ENCODE measurements at places on chromosomes 4 and X.

DNA sequence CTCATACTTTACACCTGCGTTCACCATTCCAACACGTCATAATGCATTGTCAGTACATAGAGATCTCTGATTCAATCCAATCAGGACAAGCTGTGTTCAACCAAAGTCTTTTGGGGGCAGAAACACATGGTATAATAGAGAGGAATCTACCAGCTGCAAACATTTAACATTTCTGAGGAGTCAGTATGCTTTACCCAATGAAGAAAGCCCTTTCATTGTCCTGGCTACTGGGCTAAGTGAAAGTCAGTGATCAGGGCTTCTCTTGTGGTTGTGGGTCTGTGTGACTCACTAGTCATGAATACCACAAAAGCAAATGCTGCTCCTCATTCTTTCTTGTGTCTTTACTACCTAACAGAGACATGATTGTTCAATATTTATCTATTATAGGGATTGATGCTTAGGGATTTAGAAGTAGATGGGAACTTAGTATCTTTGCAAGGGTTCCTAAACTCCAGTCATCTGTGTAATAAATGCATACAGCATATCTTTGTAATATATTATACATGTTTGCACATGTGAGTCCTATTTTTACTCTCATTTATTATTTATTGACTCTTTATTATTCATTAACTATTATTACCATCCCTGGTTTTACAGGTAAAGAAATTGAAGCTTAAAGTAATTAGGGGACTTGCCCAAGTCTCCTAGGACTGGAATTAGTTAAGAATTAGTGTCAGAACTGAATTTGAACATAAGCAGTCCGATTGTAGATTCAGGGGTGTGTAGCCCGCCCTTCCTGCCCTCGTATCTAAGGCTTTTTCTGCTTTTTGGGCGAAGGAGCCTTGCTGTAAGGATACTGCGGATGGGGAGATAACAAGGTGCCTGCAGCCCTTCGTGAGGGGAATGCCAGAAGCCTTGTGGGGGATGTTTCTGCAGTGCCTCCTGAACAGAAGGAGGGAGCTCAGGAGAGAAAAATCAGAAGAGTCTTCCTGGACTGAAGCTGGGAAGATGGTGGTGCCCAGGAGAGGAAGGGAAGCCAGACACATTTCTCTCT lies 353.1 kb upstream of the BOD1L1 start:
- no peak for DNase-seq

DNA sequence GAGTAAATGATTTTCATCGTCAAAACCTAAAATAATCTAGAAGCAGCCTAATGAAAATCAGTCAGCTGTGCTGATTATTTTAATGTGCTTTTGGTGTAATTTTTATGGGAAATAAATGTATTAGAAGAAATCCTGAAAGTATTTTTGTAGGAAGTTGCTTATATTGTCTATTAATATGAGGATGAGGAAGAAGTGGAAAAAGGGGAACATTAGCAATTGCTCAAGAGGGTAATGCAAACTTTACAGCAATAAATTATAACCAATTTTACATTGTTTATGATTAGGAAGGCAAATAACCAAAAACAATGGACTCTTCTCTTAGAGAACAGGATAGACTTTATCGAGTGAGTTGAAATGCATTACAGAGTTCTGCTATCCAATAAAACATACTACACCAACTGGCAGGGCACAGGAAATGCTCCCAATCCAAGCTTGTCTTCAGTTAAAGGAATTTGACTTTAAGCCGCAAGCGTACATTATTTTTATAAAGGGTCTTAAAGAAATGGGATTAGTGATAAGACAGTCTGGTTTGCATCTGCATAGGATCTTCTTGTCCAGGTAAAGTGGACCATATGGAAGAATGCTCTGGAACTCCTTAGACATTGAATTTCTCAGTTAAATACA lies 374.8 kb downstream of the PDGFC start:
- no peak for DNase-seq

GRCh38 chrX:113804819-113805218 lies 779.1 kb upstream of the HTR2C start:
- DNase-seq, result no peak

DNA sequence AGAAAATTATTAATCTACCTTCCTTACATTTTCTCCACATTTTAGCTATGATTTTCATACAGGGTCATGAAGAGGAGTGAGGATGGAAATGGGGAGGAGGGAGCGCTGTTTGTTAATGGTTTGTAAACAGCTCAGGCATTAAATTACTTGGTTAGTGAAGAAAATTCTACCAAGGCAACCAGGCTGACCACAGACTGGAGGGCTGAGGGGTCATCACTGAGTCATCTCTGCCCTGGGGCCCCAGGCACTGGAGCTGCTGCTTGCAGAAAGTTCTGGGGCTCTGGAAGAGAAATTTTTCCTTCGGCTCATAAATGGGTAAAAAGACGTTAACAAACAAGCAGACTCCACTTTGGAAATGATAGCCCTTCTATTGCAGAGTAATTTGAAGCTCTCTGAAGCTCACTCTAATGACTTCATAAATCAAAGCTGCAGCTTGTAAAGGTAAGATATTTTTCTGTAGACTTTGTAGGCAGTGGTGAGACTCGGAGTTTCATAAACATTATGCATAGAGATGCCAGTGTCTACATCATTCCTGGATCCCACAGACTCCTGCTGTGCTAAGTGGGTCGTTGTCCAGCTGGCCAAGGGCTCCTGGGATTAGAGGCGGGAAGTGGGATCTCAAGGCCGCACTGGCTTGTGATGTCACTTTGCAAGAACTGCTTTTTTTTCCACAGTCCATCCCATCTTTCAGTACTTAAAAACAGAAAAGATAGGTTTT lies 159.6 kb downstream of the PTTG2 start:
- DNase-seq, result no peak

- DNase-seq, result no peak
These were observed 313.0 kb downstream of the ARHGAP10 start for GRCh38 chr4:148044912-148045352.
